Naive thymus-derived CD8-positive, alpha-beta T cell (primary cell): ENCODE measurements at places on chromosomes 2 and 18.

GRCh38 chr2:223884399-223884798, 47.0 kb upstream of the AP1S3 start:
- no peak for DNase-seq

DNA sequence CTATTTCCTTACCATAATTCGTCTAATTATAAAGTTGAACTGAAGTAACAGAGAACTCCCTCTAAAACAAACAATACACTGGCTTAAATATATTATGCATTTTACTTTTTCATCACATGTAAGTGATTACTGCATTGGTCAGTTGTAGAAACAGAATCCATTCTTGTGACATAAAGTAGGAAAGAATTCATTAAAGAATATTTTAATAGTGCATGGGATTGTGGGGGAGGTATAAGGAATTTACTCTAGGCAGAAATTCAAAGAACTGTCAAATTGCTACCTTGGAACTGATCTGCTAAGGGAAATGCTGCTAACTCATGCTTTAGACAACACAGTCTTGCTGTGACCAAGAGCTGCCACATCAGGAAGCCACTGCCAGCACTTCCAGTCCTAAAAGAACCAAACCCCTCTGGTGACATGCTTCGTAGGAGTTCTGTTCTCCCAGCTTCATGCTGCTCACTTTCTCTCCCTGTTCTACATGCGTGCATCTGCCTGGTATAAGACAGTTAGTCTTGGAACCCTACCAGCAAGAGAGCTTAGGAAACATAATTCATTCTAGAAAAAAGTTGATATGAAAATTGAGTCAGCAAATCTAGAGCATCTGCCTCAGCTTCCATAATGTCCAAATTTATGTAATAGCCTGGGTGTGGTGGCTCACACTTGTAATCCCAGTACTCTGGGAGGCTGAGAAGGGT, 1137.6 kb upstream of the NXPH2 start:
- DNase-seq: no peak

DNA sequence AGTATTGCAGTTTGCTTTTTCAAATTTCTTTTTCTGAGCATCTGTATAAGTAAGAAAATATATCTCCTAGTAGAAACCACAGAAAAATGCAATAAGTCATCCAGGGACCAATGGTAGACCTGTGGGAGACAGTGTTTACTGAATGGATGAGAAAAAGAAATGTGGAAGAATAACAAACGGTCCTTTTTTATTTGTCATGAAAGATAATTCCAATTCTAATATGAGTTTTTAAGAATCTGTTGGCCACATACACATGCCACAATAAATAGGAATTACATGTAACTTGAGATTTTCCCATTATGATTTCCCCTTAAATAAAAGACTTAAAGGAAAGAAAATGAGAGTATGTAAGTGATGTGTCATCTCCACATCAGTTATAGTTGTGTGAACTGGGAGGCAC, 107.7 kb upstream of the RAB27B start:
- DNase-seq: no peak

DNA sequence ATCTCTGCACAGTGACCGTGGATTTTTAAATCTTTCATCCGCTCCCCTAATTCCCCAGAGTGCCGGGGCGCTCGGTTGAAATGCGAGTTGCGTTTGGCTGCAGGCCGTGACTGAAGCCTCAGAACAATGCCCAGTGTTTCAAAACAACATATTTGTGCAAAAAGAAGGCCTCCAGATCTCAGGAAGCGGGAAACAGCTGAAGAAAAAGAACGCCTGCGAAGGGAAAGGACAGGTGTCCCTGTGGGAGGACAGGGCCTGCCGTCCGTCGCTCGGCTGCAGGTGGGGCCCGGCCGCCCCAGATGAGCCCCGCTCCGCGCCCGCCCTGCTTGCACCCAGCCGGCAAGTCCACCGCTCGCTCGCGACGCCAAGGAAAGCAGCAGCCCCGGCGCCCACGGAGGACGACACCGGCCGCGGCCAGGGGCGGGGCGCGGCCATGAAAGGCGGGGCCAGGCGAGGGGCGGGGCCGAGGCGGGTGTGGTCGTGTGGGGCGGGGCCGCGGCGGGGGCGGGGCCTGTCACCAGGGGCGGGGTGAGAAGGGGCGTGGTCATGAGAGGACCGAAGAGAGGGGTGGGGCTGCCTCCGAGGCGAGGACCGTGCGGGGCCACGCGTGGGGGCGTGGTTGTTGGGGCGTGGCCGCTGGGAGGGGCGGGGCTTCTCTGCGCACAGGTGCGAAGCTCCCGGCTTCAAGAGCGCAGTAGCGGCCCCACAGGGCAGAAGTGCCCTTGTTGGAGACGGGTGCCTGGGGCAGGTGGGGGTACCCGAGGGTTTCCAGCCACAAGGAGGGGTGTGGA, 17.6 kb upstream of the BOK start:
- peak; percentile 57 for DNase-seq

DNA sequence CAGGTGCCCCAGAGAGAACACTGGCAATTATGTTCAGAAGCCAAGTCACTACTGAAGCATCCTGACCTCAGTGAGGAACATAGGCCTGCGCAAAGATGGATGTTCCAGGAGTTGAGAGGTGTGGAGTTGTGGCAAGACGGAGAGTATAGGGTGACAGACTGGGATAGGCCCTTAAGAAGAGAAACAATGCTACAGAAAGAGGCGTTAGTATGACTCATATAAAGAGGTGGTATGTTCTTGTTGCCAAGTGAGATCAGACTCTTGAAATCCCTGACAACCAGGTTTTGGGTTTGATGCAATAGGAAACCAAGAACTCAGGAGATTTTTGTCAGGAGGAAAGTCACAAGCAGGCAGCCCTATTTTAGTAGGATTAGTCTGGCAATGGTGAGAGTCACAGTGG, 185.6 kb downstream of the RIT2 start:
- no peak for DNase-seq

GRCh38 chr2:9260464-9260918, 53.9 kb downstream of the ASAP2 start:
- no peak for DNase-seq

GRCh38 chr2:128260239-128261138, 58.2 kb downstream of the HS6ST1 start:
- DNase-seq: no peak

GRCh38 chr18:31596081-31596872, 4.6 kb downstream of the TTR start:
- no peak for DNase-seq

DNA sequence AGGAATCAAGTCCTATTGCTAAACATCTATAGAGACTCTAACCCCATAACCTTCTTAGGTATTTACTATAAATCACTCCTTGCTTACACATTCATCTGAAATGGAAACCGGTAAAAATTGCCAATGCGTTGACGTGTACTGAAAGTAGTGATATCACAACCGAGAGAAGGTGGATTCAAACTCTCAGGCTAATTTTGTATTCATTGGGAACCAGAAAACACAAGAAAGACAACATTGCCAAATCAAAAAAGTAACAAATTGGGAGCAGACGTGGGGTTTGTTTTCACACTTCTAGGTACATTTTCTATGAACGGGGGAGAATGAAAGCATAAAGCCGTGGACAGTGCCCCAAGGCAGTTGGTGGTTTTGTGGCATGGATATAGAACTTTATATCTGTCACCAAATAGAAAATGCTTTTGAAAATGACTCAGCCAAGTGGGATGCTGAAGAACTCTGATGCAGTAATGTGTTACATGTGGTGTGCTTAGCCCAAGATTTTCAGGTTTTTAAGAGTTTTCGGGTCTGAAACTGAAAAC, 155.1 kb upstream of the RASGRP3 start:
- DNase-seq: no peak

DNA sequence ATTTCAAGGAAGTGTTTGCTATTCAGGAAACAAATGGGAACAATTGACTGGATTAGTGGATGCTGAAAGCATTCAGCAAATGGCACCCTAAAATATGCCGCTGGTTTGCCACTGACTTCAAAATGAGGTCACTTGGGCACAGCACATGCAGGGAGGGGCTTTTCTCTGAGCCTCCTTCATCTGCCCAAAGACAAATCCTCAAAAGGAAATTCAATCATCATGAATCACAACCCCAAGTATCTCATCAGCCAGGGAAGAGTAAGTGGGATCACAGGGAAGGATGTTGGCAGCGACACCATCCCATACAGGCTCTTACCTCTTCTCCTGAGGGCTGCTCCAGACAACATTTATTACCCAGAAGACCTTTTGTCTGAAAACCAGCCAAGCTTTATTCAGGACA, 14.4 kb upstream of the SP140L start:
- no peak for DNase-seq
